Activated gamma-delta T cell (primary cell): ENCODE measurements at places on chromosomes 1 and 21.

- no peak for DNase-seq
Measured at GRCh38 chr21:32135401-32136363, 143.2 kb downstream of the MIS18A start.

- no peak for DNase-seq
Measured at GRCh38 chr1:98690576-98690975, 29.1 kb downstream of the SNX7 start.

DNA sequence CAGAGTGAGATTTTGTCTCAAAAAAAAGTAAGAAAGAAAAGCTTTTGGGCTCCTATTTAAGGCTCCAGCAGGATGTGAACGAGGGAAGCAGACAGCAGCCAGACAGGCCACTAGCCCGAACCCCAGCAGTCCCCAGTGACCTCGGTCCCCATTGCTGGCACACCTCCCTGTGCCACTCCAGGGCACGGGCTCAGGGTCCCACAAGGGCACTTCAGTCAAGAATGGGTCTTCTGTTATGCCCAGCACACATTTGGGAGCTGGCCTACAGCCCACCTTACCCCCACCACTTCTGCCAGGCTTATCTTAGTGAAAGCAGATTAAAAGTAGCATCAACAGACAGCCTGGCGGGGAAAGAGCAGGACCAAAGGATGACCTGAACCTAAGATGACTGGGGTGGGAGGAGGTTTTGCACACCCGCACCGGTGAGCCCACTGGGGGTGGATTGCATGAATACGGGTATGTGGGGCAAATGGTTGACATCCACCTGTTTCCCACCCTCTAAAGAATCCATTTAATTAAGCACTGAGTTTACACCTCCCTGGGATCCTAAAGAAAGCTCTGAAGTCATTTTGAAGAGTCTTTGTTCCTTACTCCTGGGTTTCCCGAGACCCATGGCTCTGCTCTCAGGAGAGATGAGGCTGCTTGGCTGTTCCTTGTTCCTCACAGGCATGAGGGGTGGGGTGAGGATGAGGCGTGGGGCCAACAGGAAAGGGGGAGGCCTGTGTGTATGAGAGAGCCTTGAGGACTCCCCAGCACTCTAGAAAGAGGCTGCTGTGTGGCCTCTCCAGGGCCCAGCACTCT lies 4.7 kb downstream of the CHI3L1 start:
- DNase-seq: no peak

DNA sequence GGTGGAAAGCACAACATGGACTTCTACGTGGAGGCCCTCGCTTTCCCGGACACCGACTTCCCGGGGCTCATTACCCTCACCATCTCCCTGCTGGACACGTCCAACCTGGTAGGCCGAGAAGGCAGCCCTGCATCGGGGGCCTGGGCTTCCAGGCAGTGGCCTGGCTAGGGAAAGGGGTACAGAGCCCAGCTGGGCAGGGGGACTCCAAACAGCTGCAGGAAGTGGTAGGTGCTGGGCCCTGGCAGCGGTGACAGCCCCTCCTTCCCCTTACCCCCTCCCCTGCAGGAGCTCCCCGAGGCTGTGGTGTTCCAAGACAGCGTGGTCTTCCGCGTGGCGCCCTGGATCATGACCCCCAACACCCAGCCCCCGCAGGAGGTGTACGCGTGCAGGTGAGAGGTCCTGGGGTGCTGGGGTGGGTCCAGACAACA lies 30.0 kb upstream of the PADI6 start:
- no peak for DNase-seq

DNA sequence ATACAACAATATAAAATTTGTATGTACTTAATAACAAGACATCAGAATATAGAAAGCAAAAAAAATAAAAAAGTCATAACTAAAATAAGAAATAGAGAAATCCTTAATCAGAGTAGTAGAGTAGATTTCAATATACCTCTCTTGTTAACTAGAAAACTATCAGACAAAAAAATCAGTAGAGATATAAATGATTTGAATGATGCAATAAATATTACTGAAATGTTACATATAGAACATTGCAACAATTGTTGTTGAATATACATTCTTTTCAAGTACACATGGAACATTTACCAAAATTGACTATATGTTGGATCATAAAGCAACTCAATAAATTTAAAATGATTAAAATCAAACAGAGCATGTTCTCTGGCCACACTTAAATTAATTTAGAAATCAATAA lies 31.9 kb upstream of the ADAR start:
- no peak for DNase-seq

DNA sequence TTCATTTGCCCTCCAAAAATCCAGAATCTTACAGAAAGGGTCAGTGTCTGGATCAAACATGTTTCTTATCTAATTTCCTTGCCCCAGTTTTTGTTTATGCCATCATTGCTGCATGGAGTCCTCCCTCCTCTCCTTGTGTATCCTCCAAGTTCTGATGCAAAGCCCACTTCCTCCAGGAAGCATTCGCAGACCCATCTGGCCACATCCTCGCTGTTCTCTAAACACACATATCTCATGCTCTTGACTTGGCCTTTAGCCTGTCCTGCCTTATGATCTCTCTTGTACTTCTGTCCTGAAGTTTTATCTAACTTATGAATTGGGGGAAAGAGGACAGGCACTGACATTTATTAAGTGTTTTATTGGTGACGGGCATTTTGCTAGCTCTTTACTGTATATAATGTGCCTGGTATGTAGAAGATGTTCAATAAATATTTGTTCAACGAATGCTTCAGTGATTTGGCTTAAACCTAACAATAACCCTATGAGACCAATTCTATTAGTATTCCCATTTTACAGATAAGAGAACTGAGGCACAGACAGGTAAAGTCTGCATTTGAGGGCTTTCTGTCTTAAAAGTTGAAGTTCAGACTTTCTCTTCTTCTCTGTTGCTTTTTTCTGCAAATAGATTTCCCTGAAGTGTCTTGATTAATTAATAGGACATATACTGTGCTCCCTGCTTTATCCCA lies 19.2 kb upstream of the ID3 start:
- no peak for DNase-seq

DNA sequence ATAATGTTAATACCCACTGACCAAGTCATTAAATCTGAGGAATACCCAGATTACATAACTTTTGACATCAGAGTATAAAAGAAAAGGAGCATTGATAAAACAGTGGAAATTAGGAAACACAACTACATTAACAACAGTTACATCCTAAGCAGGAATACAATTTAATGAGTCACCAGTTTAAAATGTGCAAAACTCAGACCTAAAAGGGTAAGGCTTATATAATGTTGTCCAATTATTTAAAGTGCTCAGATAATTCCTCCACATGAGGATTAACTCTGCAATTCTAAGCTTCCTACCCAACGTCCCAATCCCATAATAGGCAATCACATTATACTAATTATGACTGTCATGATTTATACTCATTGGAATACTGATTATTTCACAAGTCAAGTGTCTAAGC lies 50.5 kb downstream of the ABL2 start:
- no peak for DNase-seq

DNA sequence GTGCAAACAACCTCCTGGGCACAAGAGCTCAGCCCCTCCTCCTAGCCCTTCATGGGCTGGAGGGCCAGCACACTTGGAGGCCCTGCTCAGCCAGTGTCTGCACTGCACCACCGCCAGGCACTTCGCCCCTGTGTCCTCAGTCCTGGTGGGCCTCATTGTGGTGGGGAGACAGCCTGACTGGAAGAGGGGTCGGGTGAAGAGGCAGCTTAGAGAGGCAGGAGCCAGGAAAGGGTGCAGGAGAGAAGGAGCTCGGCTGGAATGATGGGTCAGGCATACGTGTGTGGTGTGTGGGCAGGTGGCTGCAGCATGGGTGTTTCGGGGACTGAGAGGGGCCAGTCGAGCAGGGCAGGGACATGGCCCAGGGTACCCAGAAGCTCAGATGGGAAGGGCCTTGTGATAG lies 4.1 kb downstream of the WNT3A start:
- no peak for DNase-seq

DNA sequence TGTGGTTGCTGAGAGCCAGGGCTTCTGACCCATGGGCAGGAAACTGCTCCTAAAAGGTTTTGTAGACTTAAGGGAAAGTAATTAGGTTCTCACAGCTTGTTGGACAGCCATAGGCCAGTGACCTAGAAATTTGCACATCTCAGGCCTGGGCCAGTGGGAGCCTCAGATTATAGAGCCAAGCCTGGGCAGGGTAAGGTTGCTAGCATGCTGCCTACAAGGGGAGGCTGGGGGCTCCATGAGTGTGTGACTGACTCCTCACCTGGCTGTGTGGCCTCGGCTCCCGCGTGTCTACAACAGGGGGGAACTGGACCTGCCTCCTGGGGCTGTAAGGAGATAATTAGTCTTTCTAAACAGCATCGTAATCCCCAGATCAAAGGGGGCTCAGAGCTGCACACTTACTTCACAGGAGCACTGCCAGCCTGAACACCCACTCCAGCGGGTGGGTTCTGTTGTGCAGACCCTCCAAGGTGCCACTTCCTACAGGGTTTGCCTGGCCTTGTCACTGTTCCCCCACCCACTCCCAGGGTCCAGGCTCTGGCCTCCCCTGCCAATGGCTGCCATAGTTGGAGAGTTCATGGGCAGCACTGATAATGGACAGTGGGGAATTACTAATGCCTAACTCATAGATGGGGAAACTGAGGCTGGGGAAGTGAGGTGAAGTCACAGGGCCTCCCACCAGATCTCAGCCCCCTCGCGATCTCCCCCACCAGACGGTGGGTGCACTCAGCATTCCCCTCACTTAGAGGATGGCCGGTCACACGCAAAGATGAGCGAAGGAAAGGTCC lies 230.4 kb upstream of the TMEM51 start:
- DNase-seq: no peak

DNA sequence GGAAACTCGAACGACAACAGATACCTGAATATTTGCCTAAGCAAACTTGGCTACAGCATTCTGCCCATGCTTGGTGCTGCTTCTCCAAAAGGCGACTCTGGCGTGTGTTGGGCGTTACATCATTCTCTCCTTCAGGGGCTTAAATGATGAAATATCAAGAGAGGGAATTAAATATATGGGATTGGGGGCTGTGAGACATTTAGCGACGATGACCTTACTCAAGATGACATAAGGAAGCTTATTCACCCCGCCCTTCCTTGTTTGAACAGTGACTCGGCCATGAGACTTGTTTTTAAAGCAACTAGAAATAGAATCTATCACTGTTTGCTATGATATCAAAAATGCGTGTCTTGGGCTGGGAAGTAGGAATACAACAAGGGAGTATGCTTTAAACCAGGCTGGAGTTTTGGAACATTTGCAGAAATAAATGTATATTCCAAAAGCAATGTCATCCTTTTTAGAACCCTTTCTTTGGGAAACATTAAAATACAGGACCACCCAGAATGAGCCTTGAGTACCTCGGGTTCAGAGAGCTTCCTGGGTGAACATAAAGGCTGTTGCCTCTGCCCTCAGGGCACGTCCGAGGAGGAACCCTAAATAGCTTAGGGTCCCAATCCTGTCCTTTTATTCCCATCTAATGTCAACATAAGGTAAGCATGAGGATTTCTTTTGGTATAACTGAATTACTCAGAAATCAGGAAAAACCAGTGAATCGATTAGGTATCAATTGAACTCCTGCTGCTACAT lies 123.3 kb upstream of the SLC45A1 start:
- DNase-seq: no peak

DNA sequence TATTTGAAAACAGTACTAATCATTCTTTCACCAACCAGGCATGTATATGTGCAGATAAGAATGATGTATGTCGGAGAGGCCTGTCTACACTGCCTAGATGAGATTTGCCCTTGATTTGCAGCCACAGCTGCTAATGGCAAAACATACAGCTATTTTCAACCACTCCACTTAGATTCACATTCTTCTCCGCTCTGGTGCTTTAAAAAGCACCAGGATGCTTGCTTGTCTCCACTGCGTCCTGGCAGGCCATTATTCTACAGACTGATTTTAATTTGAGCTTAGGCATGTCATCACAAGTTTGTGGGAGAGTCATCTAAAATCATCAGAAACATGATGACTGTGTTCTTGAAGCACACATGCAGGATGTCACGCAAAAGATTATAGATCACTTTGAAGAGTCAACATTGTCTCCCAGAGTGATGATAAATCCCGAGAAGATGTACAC lies 119.0 kb upstream of the NRIP1 start:
- no peak for DNase-seq

GRCh38 chr1:58983633-58984245 lies 199.9 kb upstream of the JUN start:
- DNase-seq: no peak

DNA sequence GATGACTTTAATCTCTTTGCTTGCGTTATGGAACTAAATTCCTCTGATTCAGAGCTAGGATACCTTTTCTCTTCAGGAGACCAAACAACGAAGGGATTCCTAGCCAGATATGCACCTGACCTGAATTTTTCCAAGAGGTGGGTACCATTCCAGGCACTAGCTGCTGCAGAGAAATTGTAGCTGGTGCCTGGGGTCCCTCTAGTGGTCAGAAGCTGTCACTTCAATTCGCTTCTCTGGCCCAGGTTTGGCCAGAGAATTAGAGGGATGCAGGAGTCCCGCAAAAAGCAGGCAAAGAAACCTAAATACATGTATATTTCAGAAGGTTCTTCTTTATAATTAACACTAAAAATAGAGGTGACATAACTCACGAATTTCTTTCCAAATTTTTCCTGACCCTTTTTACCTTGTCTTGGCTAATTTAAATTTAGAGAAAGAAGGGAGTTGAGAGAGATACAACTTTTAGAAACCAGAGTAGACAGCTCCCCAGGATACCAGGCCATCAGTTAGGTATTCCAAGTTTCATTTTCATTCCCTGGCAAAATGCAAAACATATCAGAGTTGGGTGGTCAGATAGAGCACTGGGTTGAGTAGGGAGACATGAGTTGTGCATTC lies 9.6 kb downstream of the ACKR1 start:
- no peak for DNase-seq

DNA sequence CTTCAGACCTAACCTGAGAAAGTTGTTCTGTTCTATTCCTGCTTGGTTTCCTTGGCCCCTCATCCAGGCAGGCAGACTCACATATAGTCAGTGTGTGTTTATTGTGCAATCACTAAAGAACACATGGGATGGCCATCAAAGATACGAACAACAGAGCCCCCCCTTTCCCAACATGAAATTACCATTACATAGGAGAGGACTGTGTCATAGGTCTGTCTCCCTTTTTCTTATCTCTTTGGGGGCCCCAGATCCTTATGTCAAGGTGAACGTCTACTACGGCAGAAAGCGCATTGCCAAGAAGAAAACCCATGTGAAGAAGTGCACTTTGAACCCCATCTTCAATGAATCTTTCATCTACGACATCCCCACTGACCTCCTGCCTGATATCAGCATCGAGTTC lies 21.6 kb downstream of the SYT11 start:
- DNase-seq: no peak

DNA sequence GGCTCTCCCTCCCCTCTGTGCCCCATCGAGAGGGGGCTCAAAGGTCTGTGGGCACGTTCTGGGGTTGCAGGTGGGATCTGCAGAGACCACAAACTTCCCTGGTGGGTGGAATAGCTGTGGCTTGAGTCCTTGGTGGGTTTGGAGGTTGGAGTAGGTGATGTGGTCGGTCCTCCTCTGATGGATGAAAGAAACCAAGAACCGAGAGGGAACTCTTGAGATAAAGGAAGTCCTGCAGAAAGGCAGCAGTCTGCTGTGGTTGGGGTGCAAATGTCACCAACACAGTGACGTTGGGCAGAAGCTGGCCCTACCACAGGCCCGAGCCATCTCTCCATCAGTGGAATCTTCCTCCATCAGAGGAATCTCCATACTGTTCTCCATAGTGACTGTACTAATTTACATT lies 171.8 kb downstream of the FCRL5 start:
- DNase-seq: no peak

GRCh38 chr1:200346700-200347099 lies 63.1 kb downstream of the ZNF281 start:
- no peak for DNase-seq
